Stimulated activated CD4-positive, alpha-beta T cell treated with anti-CD3 and anti-CD28 coated beads, Interleukin-1b, Interleukin-23, amount 100 ng/mL, for 4 hours (primary cell): ENCODE measurements at places on chromosomes 11 and 22.

DNA sequence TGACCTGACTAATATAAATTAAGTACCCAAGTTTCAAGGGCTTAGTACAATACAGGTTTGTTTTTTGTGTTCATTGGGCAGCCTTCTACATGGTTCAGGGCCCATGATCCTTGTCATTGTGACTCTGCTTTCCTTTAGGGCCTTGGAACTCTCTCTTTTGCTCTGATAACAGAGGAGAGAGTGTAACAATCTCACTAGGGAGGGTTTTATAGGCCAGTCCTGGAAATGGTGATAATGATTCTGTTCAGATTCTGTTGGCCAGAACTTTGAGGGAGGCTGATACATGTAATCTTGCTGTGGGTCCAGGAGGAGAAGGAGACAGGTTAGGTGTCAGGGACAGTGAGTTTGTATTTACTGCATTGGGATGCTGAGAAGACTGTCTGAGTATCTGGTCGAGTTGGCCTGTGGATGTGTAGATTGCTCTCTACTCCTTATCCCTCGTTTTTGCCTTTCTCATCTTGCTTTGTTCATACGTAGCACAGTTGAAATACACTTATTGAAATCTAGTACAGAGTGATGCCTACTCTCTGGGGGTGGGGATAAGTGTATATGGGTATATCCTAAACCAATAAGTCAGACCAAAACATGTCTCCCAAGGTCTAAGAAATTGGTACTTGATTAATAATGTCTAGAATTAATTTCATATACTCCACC, 37.5 kb upstream of the HEPHL1 start:
- no peak for DNase-seq

DNA sequence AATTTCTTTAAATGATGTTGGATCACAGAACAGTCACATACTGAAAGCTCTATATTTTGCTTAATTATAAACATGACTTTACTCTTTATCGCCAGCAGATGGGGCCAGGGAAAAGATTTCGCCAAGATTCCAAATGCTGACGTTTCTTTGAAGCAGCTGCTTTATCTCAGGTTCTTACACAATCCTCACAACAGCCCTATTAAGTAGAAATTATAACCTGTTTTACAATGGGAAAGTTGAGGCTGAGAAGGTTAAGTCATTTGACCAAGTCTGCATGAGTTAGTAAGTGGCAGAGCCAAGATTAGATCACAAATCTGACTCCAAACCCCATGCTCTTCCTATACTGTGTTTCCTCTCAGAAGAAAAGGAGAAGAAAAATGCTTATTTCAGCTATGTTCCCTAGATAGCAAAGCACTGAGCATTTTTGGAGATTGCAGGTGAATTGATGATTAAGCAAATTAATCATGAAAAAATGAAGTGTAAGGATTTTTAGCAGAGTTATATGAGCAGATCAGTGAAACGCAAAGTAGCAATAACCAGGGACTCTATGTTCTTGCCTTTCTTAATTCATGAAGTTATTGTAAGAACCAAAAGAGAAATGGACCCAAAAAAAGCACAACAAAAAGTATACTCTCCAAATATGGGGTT, 79.0 kb downstream of the AASDHPPT start:
- no peak for DNase-seq

- no peak for DNase-seq
Observed at GRCh38 chr11:8315463-8315862, 51.8 kb upstream of the LMO1 start.

DNA sequence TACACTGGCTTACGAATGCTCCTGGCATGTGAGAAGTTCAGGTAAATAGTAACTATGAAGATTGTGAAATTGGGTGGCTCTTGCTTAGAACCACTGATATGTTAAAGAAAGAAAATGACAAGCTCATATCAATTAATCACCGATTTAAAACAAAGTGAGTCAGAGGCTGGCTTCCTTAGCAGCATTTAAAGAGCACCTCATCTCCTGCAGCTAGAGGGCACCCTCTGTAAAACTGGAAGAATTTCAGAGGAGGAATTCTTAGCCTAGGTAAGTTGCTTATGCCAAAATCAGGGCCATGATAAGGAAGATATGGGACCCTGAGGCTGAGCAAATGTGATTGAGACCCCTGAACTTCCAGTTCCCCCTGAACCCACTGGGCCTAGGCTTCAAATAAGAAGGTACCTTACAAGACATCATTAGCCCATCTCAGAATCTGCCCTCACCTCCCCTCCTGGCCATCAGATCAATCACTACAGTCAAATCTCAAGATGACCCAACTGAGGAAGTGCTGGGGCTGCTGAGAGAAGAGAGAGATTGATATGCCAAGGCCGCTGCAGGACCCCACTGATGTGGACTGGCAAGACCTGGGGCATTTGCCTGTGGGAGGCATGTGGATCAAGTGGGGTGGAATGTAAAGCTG, 8.6 kb upstream of the CD3E start:
- DNase-seq = peak; percentile 43

GRCh38 chr11:86162239-86162638, 82.3 kb upstream of the EED start:
- DNase-seq = no peak

DNA sequence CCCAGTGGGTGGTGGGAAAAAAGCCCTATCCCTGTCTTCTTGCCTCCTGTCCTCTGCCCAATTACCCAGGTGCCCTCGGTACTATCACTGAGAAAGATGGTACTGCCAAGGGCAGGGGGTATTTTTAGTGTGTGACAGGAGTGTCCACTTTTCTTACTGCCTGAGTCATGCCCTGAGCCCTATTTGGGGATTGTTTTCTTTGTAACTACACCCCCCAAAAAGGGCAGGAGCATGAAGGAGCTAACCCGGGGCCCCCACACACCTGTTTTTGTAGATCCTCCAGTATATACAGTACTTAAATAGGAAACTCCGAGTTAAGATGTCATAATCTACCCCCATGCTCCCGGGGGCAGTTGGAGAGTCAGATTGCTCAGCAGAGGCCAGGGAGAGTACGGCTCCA, 3.8 kb downstream of the SMTNL1 start:
- no peak for DNase-seq

GRCh38 chr11:7020183-7020917, at the start of the genes NLRP14 and ZNF214:
TSS of gene NLRP14 (plus strand) at chr11:7020479. CDS start at chr11:7038587, 18,108 bp downstream.
TSS of gene ZNF214 (minus strand) at chr11:7020346. CDS start at chr11:7002835, 17,511 bp downstream.
- DNase-seq = no peak

- DNase-seq = no peak
Observed at GRCh38 chr11:34252651-34253050, 105.2 kb downstream of the ABTB2 start.

- no peak for DNase-seq
Observed at GRCh38 chr11:125157953-125158680, 6.4 kb upstream of the PKNOX2 start.

GRCh38 chr11:66172146-66172545, 96.3 kb upstream of the RAB1B start:
- no peak for DNase-seq

DNA sequence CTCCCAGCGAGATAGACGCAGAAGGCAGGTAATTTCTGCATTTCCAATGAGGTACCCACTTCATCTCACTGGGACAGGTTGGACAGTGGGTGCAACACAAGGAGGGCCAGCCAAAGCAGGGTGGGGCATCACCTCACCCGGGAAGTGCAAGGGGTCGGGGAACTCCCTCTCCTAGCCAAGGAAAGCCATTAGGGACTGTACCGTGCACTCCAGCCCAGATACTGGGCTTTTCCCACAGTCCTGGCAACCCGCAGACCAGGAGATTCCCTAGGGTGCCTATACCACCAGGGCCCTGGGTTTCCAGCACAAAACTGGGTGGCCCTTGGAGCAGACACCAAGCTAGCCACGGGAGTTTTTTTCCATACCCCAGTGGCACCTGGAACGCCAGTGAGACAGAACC, 17.2 kb downstream of the TRPC6 start:
- DNase-seq = no peak

DNA sequence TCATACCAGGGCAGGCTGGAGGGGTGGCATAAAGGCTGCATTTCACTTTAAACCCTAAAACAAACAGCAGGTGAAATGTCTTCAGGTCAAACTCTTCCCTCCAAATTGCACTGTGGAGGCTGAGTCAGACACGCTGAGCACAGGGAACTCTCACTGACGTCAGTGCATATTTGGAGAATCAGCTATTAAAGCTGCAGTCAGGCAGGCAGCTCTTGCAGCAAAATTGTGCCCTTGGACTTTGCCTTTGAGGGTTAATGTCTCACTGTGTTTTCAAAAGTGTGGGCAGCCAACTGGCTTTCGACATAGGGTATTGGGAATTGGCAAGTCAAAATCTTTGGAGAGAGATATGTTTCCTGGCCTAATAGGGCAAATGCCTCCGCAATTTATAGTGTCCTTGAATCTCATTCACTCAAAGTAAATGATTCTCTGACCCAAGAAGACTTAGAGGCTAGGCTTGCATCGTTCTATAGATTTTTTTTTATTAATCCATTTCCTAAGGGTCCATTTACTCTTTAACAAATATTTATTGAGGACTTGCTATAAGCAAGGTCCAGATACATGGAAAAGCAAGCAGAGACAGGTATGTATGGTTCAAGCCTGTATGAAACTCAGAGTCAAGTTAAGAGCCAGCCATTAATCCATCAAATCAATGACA, 27.7 kb upstream of the SMCO4 start:
- DNase-seq = no peak

GRCh38 chr11:129798212-129798611, 17.4 kb upstream of the TMEM45B start:
- no peak for DNase-seq

GRCh38 chr11:15828215-15828853, 528.0 kb downstream of the SOX6 start:
- no peak for DNase-seq

DNA sequence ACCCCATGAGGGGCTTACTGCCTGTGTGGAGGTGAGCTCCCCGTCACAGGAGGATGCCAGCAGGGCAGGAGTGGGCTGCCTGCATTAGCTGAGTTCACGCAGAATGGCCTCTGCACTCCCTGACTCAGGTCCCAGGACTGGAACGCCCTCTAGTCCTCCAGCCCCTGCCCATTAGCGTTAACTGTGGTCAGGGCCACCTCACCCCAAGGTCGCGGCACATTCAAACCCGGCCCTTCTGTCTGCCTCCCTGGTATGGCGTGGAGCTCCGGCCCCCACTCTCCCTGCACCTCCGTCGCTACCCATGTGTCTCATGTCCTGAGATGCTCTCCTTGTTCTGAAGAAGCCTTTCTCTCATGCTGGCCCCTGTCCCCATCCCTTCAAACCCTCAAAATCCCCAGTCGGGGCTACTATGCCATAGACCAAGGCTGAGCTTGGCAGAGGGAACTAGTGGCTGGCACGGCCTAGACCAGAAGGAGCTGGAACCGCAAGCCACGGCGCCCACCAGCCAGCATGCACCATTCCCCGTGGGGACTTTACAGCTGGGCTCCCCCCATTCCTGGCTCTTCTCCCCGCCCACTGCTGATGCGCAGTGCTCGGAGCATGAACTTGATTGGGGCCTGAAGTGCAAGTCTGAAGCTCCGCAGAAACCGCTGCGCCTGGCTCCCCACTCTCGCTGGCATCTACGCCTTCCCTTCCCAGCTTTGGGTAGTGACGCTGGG, 79.5 kb upstream of the RTL6 start:
- no peak for DNase-seq
